ENCODE measurements at places on chromosomes 16 and 17. TPM values are rescaled to one million over a fixed set of nuclear protein-coding genes. Genes with fewer than 3 reads are reported as not detected.

Gene ATP1B2
- 3.8 TPM for total RNA-seq

Gene GRAP
- 2.0 TPM for total RNA-seq

Gene TUFM
- total RNA-seq: 252 TPM

DNA sequence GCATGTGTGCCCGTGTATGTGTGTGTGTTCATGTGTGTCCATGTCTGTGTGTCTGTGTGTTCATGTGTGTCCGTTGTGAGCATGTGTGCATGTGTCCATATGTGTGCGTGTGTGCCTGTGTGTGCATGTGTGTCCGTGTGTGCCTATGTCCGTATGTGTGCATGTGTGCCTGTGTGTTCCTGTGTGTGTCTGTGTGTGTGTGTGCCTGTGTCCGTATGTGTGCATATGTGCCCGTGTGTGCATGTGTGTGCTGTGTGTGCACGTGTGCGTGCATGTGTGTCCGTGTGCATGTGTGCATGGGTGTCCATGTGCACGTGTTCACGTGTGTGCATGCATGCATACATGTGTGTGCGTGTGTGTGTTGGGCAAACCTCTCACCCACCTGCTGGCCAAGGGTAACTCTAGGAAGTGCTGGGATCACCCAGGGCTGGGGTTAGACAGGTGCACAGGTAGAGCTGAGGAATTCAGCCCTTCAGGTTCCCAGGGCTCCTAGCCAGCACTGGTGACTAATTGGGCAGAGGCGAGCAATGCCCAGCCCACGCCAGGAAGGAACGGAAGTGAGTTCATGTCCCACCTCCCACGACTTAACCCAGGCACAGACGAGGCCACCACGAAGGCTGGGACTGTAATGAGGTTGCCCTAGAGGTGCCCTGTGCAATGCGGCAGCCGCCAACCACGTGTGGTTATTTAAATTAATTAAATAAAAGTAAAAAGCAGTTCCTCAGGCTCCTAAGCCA, 8.2 kb upstream of the CSNK1D start:
- peak; percentile 51 for DNase-seq

- no peak for DNase-seq
These were observed 178.9 kb downstream of the MYO1D start for GRCh38 chr17:32697728-32698625.

DNA sequence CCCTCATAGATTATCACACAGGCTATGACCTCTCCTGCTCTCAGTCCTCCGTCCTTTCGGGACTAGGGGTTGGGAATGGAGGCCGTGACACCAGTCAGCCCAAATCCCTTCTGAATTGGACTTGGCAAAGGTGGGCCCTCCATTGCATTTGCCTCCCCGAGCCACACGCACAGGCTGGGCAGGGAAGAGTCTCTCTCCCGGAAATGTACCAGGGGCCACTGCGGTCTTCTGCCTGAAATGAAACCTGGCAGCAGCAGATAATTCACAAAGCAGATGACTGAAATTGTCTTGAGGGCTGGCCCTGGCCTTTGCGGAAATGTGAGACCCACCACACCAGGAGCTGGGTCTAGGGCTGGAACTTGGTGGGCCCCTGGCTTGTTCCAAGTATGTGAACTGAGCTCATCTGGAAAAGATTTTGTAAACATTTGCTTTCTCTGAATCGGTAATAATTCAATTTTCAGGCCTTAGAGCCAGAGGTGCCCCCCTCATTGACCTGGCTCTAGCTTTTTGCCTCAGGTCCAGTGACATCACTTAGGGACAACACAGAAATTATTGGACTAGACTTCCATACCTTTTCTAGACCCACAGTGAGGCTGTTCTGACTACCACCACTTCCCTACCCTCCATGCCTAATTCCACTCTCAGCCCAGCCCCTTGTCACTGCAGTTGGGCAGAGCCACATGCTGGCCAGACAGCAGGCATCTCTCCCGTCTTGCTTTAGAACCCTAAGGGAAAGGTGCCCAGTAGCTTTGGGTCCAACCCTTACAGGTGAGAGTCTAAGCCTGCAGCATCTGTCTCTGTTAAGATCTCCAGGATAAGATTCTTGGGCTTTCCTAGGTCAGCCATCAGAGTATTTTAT, 75.2 kb downstream of the CCDC182 start:
- DNase-seq: no peak

DNA sequence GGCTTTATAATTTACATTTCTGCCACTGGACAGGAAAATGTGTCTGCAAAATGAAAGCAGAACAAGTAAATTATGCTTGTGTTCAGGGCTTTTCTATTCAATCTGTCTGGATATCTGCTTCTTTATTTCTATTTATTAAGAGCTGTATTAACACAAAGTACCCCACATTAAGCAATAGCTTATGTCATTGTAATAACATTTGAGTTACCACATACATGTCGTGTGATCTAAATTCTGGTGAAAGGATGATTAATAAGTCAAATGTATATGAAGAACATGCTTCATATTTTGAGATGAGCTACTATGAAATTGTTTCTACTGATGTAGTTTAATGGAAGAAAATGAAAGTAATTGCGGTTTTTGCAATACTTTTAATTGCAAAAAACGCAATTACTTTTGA, 238.2 kb downstream of the KCNJ2 start:
- no peak for DNase-seq

DNA sequence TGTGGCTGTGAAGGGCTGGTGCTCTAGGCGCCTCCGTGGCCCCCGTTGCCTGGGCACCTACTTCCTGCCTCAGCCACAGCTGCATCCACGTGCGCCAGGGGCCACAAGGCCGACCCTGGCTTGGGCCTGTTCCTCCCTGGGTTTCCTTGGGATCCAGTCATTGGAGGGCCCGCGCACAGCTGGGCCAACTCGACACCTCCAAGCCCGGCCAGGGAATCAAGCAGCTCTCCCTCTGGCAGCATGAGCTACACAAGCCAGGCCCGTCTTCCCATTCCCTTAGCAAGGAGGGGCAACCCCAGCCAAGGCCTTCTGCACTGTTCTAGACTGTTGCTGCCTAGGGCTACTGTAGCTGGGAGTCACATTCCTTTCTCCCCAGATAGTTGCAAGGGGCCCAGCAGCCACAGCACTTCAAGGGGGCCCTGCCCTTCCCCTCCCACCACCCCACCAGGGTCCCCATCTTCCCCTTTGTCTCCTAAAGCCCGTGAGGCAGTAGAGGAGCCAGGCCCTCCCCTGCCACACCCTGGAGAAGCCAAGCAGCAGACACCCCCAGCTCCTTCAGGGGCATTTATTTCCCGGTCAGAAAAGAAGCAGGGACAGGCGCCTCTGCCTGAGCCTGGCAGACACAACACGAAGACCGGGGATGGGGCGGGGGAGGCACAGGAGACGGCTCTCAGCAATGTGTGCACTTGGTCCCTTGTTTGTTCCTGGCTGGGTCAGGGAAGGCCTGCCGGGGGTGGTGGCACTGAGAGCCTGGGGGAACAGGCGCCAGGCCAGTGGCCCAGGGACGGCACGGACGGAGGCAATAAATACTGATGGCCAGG, 3.8 kb downstream of the ARHGDIA start:
- no peak for DNase-seq

DNA sequence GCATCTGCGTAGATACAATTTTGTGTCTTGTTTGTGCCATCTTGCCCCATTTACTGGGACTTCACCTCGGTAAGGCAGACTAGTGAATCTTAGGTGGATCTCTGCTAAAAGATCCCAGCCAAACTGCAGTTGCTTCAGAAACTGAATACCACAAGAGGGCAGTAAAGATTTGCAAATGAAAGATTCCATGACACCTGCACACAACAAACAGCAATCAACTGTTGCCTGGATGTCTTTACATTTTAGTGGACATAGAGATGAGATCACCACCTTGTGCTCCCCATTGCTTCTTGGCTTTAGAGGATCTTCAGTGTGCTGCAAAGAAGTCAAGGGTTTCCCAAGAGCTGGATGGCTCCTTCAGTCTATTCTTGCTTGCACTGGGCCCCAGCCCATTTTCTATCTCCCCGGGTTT, 119.2 kb upstream of the CACNG5 start:
- DNase-seq: no peak

DNA sequence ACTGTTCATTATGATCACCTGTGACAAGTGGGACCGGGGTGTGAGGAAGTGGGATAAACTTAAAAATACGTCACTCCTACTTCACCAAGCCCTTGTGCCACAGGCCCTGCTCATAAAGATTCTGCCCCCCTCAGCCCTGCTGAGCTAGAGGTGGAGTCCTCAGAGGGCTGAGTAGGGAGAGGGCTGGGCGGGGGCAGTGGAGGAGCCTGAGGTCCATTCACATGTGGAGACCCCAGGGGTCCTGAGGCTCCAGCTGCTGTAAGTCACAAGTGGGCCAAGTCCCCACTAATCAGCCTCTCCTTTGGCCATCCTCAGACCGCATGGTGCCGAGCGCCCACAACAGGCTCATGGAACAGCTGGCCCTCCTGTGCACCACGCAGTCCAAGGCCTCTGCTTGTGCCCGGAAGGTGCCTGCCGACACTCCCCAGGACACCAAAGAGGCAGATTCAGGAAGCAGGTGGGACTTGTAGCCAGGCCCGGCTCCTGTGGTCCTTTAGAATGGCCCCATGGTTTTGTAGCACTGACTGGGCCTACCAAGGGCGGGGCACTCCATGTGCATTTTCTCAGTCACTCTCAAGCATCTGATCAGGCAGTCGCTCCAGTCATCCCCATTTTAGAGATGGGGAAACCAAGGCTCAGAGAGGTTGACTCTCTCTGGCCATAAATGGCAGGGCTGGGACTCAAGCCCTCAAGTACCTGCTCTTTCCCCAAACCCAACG, 10.4 kb downstream of the DNAAF8 start:
- DNase-seq: no peak

DNA sequence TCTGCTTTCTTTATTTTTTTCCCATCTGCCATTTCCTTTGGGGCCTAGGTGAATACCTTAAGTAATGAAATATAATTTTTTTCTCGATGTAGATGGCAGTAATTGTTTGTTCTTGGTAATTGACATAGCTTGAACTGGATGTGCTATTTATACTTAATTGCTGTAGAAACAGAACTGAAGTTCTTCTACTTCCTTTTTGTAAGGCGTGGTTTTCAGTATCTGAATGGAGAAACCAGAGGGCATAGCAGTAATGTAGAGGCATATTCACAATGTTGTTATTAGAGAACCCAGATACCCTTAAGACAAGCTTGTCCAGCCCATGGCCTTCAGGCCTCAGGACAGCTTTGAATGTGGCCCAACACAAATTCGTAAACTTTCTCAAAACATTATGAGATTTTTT, 16.4 kb downstream of the ATP6V0A1 start:
- no peak for DNase-seq

DNA sequence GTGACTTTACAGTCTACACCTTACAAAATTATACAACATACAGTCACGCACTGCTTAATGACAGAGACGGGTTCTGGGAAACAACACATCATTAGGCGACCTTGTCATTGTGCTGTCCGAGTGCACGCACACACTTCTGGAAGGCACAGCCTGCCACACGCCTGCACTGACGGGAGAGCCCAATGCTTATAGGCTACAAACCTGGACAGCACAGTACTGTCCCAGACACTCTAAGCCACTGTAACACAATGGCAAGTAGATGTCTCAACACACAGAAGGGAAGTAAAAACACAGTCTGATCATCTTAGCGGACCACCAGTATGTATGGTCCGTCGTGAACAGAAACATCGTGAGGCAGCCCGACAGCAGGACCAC, 29.8 kb downstream of the KLHDC4 start:
- no peak for DNase-seq

- no peak for DNase-seq
These were observed 15.2 kb upstream of the PLD6 start for GRCh38 chr17:17221329-17221728.

DNA sequence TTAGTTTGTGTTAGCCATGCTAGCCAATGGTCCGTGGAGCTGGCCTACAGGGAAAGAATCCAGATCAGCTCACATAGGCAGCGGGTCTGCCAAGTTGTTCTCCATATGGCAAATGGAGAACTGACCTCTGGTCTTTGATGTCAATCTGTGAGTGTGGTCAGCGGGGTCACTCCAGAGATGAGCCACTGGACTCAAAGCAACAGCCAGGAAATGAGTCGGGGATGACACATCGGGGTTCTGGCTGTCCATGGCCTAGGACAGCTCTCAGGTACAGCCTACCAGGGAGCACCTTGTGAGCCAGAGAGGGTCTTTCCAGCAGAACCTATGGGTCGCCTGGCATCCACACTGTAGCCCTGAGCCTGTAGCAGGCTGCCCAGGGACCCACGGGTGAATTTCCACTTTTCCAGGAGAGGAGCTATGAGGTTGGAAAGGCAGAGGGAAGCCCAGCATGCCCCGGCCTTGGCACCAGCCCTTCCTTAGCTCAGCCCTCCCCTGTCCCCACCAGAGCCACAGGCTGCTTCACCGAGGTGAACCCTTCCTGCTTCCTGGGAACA, 203.0 kb upstream of the TNRC6C start:
- no peak for DNase-seq

DNA sequence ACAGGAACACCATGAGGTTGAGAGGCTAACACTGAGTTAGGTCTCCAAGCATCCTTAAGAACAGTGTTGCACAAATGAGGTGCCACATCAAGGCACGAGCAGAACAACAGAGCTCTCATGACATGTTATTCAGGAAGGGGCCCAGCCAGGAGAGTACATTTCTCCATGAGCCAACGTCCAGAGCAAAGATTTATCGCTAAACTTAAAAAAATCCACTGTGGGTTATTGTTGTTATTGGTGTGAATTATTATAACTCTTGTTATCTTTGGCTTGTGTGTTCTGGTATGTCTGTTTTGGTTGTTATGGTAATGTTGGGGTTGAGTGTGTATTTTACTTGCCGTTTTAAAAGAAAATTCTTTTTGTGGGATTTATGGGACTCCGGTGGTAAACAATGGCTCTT, 68.9 kb upstream of the MSI2 start:
- no peak for DNase-seq

GRCh38 chr17:10748531-10749181, 18.8 kb upstream of the TMEM220 start:
- no peak for DNase-seq

- no peak for DNase-seq
These were observed 2.6 kb upstream of the HOXB5 start for GRCh38 chr17:48596000-48596734.
